Endothelial cell of umbilical vein (primary cell): ENCODE measurements at places on chromosomes 2 and 18. TPM values are rescaled to one million over a fixed set of nuclear protein-coding genes. Genes with fewer than 3 reads are reported as not detected.

- peak; percentile 49 for DNase-seq
Measured at GRCh38 chr2:240143801-240144648, 3.6 kb upstream of the OTOS start.

Gene RGPD5
- total RNA-seq = 47.6 and 58.0 TPM in 2 replicates

GRCh38 chr18:3773303-3773702, 323.3 kb downstream of the TGIF1 start:
- DNase-seq = no peak

- DNase-seq = no peak
Measured at GRCh38 chr18:11871501-11871900, 20.3 kb downstream of the CHMP1B start.

- DNase-seq = no peak
Measured at GRCh38 chr2:164589522-164589921, 31.8 kb downstream of the GRB14 start.

Gene SLC11A1
- not detected in 2 replicates for total RNA-seq

Gene TTC31
- 20.1 and 21.8 TPM in 2 replicates for total RNA-seq

DNA sequence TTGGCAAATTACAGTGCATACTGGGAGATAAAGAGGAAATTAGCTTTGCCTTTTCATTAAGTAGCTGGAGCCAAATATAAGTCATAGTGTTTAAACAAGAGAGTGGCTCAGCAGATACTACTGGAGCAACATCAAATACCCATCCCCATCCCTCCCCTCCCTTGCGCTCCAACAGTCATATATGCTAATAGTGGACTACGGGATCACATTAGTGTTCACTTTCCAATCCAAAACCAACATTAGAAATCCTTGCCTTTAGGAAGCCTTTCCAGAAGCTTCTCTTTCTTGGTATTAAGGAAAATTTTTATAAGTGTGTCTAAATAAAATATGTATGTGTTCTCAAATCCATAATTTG, 1669.3 kb downstream of the SUCLG1 start:
- DNase-seq = no peak

- no peak for DNase-seq
Measured at GRCh38 chr2:11416186-11416585, 49.8 kb downstream of the E2F6 start.

Gene SKA1
- total RNA-seq = 21.9 and 23.9 TPM in 2 replicates

- no peak for DNase-seq
Measured at GRCh38 chr2:50157279-50157678, 874.7 kb downstream of the NRXN1 start.

Gene ITPRIPL1
- 4.6 and 5.8 TPM in 2 replicates for total RNA-seq

GRCh38 chr2:203678971-203679370, 27.5 kb upstream of the CD28 start:
- no peak for DNase-seq

Gene NTSR2
- not detected in 2 replicates for total RNA-seq

GRCh38 chr2:8514796-8515758, 166.8 kb upstream of the ID2 start:
- no peak for DNase-seq

Gene ZSWIM2
- not detected in 2 replicates for total RNA-seq

Gene LCT
- total RNA-seq = 0.07 TPM in 1 of 2 replicates, not detected in the other

DNA sequence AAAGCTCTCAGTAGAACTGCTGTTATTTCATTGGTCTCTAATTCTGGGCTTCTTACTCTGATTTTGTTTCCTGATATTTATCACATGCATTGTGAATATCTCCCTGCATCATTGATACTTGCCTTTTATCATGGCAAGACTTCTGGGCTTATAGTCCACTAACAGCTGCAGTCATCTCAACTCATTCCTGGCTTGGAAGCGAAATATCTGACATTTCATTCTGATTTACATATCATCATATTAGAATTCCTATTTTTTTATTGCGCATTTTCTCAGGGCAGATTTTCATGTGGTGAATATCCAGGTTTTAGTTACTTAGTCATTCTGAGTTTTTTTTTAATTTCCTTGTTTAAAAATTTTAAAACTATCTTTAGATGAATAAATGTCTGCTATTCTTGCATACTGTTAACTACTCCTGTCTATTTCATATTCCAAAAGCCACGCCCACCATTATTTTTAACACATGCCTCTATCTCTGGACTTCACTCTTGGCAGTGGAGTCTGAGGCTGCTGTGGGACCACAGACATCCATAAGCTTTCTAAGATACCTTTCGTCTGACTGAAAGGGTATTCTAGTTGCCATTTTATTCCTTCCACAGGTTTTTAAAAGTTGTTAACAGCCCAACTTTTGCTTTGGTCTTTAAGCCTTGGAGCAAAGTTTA, 164.5 kb downstream of the IRS1 start:
- DNase-seq = no peak

GRCh38 chr2:142858961-142859360, 18.5 kb upstream of the KYNU start:
- no peak for DNase-seq

Gene PDE11A
- 0.25 and 0.51 TPM in 2 replicates for total RNA-seq

DNA sequence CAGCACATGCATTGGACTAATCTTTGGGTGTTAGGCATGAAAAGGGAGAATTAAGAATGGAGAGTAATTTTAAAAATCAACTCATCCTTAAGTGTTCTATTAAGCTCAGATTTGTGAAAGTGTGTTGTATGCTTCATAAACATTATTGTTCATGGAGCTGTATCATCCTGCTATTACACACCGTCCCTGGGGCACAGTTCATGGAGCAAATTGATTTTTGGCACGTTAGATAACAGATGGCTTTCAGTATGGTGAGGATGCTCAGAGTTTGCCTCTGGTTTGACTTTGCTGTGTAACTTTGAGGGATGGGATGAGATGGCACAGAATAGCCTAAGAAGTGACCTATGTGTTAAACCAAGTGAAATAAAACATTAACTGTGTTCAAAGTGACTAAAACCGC, 97.1 kb downstream of the MGAT5 start:
- DNase-seq = no peak

- DNase-seq = no peak
Measured at GRCh38 chr2:174023591-174024523, 58.7 kb upstream of the SP3 start.

Gene IL36RN
- not detected in 2 replicates for total RNA-seq

GRCh38 chr18:43866696-43867095, 589.4 kb upstream of the SYT4 start:
- no peak for DNase-seq

DNA sequence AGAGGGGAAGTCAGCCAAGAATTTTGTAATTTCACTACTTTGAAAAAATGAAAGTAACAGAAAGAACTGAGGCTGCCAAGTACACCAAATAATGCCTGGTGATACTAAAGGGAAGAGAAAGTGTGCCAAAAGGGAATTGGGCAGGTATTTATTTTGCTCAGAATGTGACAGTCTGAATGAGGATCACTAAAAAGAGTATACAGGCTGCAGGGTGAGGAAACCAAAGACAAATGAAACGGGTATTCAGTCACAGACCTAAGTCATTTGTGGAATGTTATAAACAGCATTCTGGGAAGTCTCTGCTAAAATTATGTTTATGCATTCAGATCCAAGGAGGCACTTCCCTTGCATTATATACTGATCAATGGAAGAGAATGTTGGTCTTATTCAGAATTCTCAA, 418.6 kb upstream of the SLC39A10 start:
- DNase-seq = no peak

Gene SERPINB5
- total RNA-seq = not detected in 2 replicates

GRCh38 chr2:8682719-8683667, 1.1 kb downstream of the ID2 start:
- DNase-seq = peak; percentile 57
